Activated T-helper 1 cell treated with anti-CD3 and anti-CD28 coated beads, Interleukin-12 subunit alpha, Interleukin-12 subunit beta, Interleukin-2, Interleukin-4 antibody, amounts not matched to agents 30 ng/mL and 10 ng/mL and 1 ng/mL, durations not matched to agents 14 hours and 24 hours and 36 hours (primary cell): ENCODE measurements at places on chromosomes 16 and 17. TPM values are rescaled to one million over a fixed set of nuclear protein-coding genes. Genes with fewer than 3 reads are reported as not detected.
A peak's percentile ranks its signal among the peaks of the same experiment; 100 is the strongest.

Gene CHST4
- total RNA-seq = not detected in 2 replicates

Gene HID1
- 0.29 and 0.31 TPM in 2 replicates for total RNA-seq

- H3K4me1 ChIP-seq = peaks cover 52% of the 10 kb centered on the region
- peaks cover 4% of the 10 kb centered on the region for H3K36me3 ChIP-seq
- peak overlapping the region; percentile 72 for H3K27ac ChIP-seq
- peaks cover 9% of the 10 kb centered on the region for H3K27me3 ChIP-seq
- DNase-seq = peak; percentile 26
Measured at GRCh38 chr17:36092230-36092629, 2.3 kb upstream of the CCL3 start.

DNA sequence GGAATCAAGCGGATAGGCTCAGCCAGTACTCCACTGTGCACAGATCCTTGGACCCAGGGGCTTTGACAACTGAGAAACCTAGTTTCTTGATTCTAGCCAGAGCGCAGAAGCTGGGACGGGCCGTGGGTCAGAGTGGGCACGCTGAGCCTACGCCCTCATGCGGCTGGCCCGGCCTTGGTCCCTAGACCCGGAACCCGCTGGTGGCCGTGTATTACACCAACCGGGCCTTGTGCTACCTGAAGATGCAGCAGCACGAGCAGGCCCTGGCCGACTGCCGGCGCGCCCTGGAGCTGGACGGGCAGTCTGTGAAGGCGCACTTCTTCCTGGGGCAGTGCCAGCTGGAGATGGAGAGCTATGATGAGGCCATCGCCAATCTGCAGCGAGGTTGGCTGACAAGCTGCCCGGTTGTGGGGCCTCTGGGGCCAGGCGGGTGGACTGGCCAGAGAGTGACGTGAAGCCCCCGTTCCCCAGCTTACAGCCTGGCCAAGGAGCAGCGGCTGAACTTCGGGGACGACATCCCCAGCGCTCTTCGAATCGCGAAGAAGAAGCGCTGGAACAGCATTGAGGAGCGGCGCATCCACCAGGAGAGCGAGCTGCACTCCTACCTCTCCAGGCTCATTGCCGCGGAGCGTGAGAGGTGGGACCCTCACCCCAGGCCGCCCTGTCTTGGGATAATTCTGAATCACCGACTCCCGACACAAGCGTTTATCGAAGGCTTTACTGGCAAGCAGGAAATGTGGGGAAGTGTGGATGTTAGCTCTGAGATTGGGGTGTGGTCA is 946 bp downstream of the STUB1 start:
- peak overlapping the region; percentile 83 for H3K4me3 ChIP-seq
- H3K36me3 ChIP-seq = peaks cover 12% of the 10 kb centered on the region
- peaks cover 5% of the 10 kb centered on the region for H3K4me1 ChIP-seq

- peak overlapping the region; percentile 69 for H3K4me3 ChIP-seq
- peaks cover 80% of the 10 kb centered on the region for H3K36me3 ChIP-seq
- no peaks in the 10 kb centered on the region for H3K27me3 ChIP-seq
- peak overlapping the region; percentile 69 for H3K27ac ChIP-seq
Measured at GRCh38 chr16:84611041-84611440, 6.8 kb downstream of the COTL1 start.
